ENCODE measurements at places on chromosomes 5 and 9.

DNA sequence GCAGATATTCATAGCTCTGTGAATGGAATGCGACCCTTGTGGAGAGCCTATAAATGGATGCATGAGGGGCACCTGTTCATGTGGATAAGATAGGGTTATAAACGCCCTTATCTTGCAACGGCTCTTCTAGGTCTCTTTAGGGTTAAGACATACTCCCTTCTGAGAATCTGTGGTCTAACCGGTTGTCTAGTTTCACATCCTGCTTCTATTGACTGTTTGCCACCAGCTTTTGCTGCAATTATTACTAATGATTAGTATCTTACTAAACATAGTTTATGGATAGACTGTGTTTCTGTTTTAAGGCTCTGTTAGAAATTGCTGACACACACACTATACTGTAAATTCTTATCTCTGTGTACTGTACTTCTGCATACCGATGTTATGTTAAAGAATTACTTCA is 198.9 kb upstream of the CYLC2 start:
- DNase-seq, result no peak

DNA sequence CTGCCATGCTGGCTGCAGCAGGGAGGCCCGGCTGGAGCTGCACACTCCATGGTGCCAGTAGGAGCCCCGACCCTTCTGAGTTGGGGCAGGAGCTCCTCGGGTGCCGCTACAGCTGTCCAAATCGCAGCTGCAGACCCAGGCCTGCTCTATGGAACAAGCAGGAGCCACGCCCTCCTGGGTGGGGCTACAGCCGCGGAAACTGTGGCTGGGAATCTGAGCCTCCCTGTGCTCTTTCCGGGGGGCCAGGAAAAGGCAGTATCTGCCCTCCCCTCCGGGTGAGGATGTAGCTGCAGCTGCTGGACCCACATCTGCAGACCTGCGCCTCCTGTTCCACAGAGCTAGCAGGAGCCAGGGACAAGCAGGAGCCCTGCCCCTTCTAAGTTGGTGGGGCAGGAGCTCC is 278.9 kb upstream of the ACTBL2 start:
- DNase-seq, result no peak

- DNase-seq, result no peak
Observed at GRCh38 chr5:134994560-134995156, 27.0 kb downstream of the CATSPER3 start.

DNA sequence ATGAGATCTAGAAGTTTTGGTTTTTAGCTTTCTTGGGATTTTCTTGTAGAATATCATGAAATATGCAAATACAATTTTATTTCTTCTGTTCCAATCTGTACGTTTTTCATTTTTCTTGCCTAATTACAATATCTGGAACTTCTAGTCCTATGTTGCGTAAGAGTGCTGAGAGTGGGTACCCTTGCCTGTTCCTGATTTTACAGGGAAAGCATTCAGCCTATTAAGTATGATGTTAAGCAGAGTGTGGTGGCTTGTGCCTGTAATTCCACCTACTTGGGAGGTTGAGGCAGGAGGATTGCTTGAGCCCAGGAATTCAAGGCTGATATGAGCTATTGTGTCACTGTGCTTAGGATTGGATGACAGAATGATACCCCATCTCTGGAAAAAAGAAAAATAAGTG is 210.2 kb upstream of the ITGA1 start:
- no peak for DNase-seq

- DNase-seq, result no peak
Observed at GRCh38 chr5:181260720-181261319, at the start of gene TRIM52. Gene TRIM52, minus strand, starts transcription at chr5:181261143. Its CDS starts 330 bp downstream, at chr5:181260813.
